Femur (tissue), 1 donor: ENCODE measurements at places on chromosomes 1 and 21.

- no peak for DNase-seq
Observed at GRCh38 chr1:66535061-66535460, 1.1 kb downstream of the SGIP1 start.

DNA sequence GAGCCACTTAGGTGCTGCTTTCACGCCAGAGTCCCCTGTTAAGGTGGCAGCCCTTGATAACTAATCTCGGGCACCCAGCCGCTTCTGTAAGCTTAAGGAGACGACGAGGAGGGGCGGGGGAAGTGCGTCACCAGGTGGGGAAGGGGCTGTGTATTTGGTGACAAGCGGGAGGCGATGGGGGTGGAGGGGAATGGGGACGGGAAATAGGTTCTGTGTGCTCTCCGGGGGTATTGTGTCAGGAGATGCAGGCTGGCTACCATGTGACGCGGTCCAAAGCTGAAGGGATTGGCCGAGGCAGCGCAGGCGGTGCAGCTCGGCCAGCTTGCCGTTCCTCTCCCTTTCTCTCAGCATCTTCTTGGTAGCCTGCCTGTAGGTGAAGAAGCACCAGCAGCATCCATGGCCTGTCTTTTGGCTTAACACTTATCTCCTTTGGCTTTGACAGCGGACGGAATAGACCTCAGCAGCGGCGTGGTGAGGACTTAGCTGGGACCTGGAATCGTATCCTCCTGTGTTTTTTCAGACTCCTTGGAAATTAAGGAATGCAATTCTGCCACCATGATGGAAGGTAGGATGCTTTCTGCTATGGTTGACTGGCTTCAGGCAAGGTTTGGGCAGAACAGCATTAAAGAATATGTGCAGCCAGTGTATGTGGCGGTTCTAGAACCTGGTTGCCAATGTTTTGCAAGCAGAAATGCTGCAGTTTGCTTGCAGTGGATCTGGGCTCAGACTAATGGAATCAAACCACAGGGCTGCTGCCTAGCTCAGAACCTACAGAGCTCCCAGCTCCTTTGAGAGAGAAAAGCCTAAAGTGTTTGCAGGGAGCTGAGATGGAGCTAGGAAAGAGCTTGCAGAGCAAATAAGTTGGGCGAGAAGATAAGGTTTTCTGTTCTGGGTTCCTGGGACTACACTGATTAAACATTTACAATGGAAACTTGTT lies at the start of gene SGIP1:
Gene SGIP1, plus strand, starts transcription at position 350 of the 937 bp plus-strand sequence. Its CDS starts 206 bp downstream, at position 556.
- peak; percentile 67 for DNase-seq

DNA sequence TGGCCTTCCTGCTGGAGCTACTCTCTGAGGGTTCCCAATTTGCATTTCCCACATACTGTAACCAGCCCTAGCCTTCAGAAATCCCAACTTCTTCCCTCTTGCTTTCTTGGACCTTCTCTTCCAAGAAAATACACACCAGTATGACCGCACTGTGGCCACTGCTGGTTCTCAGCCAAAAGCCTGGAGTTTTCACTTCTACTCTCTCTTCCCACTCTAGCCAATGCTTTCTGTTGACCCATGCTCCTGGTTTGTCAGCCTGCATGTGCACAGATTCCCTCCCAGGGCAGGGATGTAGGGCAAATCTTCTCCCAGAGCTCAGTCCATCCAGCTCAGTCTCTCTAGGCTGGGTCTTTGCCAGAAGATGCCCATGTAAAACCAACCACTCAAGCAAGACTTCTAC lies 664 bp downstream of the SLAMF1 start:
- DNase-seq, result no peak

DNA sequence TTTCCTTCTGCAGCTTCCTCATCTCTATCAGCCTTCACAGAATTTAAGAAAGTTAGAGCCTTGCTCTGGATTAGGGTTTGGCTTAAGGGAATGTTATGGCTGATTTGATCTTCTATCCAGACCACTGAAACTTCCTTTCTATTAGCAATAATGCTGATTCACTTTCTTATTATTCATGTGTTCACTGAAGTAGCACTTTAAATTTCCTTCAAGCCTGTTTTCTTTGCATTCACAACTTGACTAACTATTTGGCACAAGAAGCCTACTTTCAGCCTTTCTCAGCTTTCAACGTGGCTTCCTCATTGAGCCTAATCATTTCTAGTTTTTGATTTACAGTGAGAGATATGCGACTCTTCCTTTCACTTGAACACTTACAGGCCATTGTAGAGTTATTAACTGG lies 528.5 kb downstream of the PLPP3 start:
- DNase-seq, result no peak

DNA sequence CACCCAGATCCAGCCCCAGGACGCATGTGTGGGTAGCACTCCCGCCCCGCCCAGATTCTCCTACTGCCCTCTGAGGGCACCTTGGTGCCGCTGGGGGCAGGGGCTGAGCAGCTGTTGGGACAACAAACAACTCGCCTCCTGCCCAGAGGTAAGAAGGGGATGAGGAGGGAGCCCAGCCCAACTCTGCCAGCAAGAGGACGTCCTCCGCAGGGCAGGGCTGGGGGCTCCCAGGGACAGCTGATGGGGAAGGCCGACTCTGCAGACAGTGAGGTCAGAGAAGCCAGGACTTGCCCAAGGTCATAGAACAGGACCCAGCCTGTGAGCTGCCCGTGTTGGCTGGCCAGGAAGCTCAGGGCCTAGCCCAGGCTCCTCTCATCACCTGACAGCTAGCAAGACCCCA lies 18.8 kb downstream of the RAP1GAP start:
- no peak for DNase-seq

DNA sequence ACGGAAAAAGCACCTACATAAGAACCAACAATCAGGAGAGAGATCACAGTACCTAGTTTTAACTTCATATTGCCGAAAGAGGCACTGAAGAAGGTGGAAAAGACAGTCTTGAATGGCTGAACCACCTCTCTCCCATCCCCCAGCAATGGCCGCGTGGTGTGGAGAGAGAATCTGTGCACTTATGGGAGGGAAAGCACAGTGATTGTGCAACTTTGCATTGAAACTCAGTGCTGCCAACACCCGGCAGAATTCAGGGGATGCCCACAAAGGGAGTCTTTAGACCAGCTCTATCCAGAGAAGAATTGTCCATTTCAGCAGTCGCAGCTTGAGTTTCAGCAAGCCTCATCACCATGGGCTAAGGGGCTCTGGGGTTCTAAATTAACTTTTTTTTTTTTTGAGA lies 186.3 kb upstream of the USP25 start:
- DNase-seq, result no peak

- DNase-seq, result no peak
Observed at GRCh38 chr1:18723206-18723605, 92.6 kb downstream of the PAX7 start.

DNA sequence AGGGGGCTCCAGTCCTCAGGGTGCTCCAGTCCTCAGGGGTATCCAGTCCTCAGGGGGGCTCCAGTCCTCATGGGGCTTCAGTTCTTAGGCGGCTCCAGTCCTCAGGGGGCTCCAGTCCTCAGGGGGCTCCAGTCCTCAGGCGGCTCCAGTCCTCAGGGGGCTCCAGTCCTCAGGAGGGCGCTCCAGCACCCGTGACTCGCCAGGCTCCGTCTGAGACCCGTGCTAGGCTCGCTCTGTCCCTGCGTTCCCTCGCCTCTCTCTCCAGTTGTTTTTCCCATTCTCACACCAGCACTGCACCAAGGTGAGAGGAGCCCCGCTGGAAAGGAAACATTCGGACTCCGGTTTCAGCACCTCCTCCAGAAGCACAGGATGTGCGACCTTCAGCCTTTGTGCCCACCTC lies 9.4 kb upstream of the OR2M2 start:
- no peak for DNase-seq

DNA sequence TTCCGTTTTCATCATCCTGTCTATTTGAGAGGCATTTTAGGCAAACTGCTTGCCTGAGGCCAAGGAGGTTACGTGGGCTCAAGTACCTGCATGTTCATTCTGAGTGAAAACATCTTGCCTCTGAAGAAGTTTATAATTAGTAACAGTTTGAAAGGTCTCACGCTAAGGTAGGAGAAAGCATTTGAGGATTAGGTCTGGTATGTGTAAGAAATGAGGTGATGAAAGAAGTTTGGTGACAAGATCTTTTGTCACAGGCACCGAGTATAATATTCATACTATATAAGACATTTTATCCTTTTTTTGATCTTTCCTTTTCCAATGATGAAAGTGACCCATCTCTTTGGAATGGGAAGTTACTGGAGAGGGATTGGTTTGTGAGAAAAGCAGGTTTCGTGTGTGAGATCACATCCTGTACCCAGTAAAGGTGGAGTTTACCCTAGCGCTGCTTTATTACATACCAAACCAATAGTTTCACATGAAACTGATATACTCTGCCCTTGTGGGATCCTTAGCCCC lies 98.7 kb upstream of the PDC start:
- DNase-seq, result no peak

GRCh38 chr1:24199291-24199900 lies 12.3 kb upstream of the IFNLR1 start:
- DNase-seq, result peak; percentile 75

- no peak for DNase-seq
Observed at GRCh38 chr1:59046730-59047157, 250.2 kb upstream of the FGGY start.

DNA sequence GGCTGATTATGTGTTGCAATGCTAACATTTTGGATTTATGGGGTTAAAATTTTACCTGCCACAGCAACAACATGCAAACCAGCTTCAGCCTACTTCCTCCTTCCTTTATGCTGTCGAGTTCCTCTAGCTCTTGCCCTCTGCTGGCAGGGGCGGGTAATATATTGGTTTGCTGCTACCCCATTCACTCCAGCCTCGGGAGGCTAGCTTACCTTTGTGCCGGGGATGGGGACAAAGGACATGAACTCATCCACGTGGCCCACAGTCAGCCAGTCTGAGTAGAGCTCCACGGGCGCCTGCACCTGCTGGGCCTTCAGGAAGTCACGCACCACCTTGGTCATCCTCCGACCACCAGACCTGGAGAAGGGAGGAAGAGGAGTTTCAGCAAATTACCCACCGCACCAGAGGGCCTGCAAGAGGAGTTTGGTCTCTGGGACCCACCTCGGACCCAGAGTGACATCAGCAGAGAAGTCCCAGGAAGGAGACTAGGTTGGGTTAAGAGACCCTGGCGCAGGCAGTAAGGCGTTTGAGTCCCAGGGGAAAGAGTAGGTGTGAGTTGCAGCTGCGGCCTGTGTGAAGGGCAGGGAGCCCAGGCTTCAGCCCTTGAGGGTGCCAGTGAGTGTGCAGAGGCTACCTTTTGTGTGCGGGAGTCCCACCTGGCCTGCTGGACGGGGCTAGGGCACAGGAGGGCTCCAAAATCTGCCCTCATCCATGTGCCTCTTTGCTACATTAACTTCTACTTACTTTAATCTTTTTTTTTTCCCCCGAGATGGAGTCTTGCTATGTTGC lies 21.8 kb upstream of the SDHB start:
- DNase-seq, result no peak

DNA sequence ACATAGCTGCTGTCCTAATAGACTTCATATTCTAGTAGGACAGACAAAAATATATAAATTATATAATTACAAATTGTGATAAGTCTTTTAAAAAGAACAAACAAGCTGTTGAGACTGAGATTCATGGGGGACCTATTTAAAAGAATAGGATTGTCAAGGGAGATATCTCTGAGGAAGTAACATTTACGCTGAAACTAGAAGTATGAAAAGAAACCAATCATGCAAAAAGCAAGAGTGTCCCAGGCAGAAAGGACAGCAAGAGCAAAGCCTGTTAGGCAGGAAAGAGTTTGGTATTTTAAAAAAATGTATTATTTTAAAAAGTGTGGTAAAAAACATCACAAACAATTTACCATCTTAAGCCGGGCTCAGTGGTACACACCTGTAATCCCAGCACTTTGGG lies 9.1 kb upstream of the METTL13 start:
- no peak for DNase-seq

GRCh38 chr1:153592748-153593147 lies 20.2 kb downstream of the S100A16 start:
- no peak for DNase-seq

DNA sequence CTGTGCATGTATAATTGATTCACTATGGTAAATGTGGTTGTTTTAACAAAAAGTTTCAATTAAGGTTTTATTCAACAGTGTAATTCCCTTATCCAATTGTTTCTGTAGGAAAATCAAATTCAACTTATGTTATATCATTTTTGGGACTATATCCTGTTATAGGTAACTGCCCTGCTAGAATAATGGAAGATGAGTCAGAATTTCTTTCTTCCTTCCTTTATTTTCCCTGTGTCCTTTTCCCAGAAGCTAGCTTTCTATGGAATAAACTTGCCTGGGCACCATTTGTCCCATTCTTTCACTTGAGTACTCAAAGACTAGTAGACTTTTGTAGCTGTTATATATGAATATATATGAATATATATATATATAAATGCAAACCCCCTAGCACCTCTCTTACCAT lies 301.3 kb downstream of the TM2D1 start:
- no peak for DNase-seq

DNA sequence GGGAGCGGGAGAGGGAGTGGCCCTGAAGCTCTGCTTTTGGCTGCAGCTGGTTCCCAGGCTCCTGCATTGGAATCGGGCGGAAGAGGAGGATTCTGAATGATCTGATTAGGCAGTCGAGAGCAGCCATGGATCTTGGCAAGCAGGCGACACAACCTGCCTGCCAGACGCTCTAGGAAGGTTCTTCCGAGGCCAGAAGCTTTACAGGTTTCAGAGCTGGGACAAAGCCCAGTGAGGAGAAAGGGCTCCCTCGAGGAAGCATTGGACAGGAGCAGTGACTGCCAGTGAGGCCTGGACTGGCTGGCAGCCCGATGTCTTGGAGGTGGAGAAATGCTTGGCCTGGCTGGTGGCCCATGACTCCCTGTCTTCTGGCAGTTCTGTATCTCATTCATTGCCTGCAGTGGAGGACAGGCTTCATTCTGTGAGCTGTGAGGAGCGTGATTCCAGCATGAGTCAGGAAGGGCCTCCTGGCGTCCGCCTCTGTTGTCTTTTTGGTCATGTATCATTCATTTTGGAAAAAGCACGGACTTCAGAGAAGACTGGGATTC lies 132.7 kb upstream of the IPO9 start:
- peak; percentile 94 for DNase-seq

- no peak for DNase-seq
Observed at GRCh38 chr1:212368073-212368484, 46.6 kb downstream of the PACC1 start.

DNA sequence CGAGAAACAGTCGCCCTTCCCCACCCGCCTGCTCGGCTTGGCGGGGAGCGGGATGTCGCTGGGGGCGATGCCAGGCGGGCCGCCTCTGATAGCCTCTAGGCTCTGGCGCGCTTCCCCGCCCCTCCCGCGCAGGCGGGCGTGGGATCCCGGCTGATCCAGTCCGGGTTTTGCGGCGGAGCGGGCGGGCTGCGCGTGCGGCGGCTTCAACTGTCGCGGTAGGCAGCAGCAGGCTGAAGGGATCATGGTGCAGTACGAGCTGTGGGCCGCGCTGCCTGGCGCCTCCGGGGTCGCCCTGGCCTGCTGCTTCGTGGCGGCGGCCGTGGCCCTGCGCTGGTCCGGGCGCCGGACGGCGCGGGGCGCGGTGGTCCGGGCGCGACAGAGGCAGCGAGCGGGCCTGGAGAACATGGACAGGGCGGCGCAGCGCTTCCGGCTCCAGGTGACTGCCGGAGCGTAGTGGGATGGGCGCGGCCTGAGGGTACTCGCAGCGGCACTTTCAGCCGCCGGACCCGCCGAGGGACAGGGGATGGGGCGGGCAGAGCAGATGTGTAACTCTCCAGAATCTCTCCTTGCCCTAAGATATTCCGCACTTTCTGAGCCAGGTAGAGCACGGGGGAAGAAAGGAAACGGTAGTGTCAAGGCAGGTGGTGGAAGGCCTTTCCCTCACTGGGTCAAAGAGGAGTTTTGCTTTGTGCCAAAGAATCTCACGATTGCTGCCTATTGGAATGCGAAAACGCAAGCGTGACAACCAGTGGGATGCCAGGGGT lies at the start of gene FAAH:
Gene FAAH, plus strand, starts transcription at position 210 of the 764 bp plus-strand sequence. Its CDS starts 32 bp downstream, at position 242.
- DNase-seq, result peak; percentile 80
